ENCODE measurements at places on chromosomes 3 and 15.

- no peak for DNase-seq
These were observed 129.5 kb downstream of the ATP8B4 start for GRCh38 chr15:49989498-49989897.

- no peak for DNase-seq
These were observed 23.4 kb downstream of the HACD3 start for GRCh38 chr15:65553691-65554090.

GRCh38 chr3:58666683-58667082, at the start of gene FAM3D:
TSS of gene FAM3D (minus strand) at chr3:58666774. CDS start at chr3:58655563, 11,211 bp downstream.
- DNase-seq: no peak

DNA sequence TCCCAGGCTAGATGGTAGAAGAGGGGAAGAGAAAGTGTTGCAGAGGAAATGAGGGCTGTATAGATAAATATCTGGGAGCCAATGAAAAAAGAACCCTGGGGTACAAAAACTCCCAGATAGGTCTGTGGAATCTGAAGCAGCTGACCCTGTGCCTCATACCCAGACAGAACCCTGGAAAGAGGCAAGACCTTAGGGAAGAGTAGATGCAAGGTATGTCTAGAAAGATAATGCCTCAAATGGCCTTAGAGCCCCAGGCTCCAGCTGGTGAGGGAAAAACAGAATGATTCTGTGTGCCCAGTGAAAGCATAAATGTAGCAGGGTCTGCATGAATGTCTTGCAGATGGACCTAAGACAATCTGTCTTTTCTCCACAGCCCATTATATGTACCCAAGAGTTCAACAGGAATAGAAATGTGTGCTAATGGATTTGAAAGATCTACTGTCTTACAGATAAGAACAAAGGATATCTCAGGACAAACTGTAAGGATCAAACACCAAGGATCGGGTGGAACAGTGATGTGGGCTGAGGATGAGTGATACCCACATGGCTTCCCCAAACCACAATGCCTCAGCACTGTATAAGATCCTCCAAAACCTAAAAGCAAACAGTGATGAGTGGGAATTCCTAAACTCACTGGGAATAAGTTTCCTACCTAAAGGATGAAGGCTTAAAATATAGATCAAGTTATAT, 58.8 kb downstream of the NCEH1 start:
- no peak for DNase-seq

- DNase-seq: no peak
These were observed 124.7 kb downstream of the NEDD4 start for GRCh38 chr15:55868707-55869106.

- DNase-seq: peak; percentile 92
These were observed 5.9 kb downstream of the SLC49A4 start for GRCh38 chr3:122800706-122801237.

- peak; percentile 45 for DNase-seq
These were observed 18.0 kb upstream of the LOXL1 start for GRCh38 chr15:73908030-73908821.

DNA sequence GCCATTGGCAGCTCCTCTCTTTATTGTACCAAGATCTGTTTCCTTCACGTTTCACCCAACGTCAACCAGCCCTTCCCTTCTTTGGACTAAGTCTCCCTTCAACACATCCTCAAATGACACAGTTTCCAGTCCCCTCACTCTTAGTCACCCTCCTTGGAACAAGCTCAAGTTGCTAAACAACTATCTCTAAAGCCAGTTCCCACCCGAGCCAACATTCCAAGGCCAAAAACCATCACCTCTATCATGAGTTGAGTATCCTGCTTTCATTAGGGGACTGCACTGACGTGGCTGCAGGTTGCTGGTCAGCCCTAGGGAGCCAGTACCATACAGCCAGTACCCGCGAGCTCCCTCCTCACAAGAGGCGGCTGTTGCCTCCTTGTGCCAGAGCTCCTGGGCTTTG, 73.8 kb downstream of the LIPC start:
- DNase-seq: no peak

DNA sequence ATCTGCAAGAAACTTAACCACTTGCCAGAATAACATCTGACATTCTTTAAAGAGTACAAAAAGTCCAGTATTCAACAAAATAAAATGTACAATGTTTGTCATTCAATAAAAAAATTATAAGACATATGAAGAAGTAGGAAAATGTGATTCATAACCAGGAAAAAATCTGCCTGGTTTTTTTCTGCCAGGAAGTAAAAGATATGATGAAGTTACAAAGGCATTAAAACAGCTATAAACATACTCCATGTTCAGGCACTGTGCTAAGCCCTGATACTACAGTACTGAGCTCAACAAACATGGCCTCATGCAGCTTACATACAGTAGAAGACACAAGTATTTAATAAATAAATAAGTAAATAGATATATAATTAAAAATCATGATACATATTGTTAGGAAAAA, 178.4 kb upstream of the STT3B start:
- DNase-seq: no peak

DNA sequence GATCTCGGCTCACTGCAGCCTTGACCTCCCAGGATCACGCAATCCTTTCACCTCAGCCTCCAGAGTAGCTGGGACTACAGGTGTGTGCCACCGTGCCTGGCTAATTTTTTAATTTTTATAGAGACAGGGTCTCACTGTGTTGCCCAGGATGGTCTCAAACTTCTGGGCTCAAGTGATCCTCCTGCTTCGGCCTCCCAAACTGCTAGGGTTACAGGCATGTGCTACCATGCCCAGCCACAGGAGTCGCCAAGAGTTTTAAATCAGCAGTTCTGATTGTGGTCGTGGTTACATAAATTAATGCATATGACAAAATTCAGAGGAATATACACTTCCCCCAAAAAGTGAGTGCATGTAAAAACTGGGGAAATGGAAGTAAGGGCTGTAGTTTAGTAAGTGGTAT, 32.9 kb downstream of the MEGF11 start:
- no peak for DNase-seq

GRCh38 chr3:128301186-128302023, 148.1 kb downstream of the EEFSEC start:
- DNase-seq: no peak

DNA sequence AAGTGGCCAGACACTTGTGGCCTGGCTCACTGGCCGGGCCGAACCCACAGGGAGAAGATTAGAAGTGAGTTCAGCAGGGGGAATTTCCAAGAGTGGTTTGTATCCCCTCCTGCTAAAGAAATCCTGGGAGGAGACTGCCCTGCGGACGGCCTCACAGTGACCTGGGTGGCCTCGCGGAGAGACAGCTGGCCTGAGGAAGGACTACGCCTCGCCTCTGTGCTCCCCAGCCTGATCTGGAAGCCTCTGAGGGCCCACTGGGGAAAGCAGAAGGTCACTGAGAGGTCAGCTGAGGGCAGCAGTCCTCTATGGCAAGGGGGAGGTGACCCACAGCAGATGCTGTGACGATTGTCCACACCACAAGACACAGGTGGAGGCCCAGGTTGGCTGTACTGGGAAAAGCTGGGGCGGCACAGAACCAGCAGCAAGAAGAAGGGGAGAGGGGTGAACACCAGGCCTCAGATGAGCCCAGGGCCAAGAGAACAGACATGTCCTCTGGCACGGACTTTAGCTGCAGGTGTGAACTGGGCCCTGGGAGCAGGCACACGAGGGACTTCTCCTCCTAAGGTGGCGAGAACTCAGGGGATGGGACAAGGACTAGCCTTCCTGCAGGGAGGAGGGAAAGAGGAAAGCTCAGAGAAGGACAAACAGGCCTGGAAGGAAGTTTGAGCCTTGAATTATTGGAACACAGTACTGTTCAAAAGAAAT, 37.2 kb upstream of the DLG1 start:
- DNase-seq: no peak

GRCh38 chr15:67124911-67125588, 59.6 kb downstream of the SMAD3 start:
- no peak for DNase-seq

- DNase-seq: no peak
These were observed 39.0 kb upstream of the CBLB start for GRCh38 chr3:105907777-105908176.

GRCh38 chr15:100718075-100718980, 115.9 kb downstream of the ASB7 start:
- DNase-seq: no peak

GRCh38 chr15:90334304-90334731, 17.8 kb upstream of the ZNF774 start:
- peak; percentile 65 for DNase-seq

GRCh38 chr3:32175607-32176197, 62.8 kb upstream of the CMTM8 start:
- peak; percentile 35 for DNase-seq

DNA sequence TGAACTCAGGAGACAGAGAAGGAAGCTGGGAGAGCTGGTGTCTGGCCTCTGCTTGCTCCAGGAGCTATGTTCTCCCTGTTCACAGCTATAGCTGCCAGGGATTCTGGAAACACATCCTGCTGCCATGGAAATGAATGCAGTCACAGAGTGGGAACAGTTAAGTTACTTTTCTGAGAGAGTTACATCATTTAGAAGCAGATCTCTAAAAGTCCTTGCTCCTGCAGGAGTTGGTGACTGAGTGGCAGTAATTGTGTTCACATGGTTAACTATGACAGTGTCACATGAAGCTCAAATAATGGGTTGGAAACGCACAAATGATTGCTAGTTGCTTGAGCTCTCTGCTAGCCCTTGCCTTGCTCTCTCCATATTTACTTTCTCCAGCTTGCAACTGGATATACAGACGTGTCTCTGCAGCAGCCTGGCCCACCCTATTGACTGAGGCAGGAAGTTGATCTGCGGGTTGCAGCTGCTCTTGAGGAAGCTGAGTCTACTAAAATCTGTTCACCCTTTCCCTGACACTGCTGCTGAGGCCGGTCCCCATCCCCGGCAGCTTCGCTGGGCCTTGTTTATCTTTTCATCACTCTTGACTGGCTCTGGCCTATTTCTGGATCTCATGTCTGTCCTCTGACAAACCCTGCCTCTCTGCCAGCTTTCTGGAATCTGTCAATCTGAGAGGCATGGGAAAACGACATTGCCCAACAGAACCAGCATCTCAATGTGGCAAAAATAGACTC, 16.7 kb upstream of the ISLR start:
- no peak for DNase-seq

DNA sequence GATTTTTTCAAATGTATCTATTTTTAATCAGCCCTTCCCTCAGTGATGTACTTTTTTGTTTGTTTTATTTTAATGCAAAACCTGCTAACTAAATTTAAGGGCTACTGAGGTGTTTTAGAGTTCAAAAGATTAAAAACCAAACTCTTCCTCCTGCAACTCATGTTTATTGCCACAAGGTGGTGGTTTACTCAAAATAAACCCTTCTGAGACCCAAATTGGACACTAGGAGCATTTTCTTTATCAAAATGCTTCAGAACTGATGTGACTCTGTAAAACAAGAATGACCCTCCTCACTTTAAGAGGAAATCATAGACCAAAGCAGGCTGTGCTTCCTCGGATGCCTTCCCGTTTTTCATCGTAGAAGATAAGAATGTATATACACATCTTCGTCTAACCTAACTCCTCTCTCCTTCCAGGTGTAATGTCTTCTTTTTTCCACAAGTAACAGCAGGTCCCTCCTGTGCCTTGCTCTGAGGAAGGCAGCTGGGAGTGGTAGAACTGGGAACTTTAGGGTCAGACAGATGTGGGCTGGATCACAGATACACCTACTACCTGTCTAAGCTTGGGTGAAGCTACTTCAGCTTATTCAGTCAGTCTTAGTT, 2.9 kb upstream of the NME9 start:
- DNase-seq: no peak

- no peak for DNase-seq
These were observed 16.9 kb upstream of the ALCAM start for GRCh38 chr3:105349684-105350387.

DNA sequence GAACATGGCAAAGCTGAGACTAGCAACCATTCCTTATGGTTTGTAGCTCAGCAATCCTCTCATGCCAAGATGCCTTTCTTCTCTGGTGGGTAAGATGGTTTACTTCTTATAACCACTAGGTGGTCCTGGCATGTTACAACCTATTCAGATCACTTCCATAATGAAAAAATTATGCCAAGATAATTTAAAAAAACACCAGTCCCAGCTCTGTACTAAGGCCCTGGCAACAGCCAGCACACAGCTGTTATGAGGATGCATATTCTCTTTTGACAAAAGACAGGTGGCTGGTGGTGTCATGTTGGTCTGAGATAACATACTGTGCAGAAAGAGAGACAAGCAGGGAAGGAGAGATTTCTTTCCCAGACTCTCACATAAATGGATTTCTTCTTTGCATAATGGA, 65.7 kb upstream of the FRMD4B start:
- no peak for DNase-seq

- DNase-seq: peak; percentile 74
These were observed 7.4 kb downstream of the TTLL3 start for GRCh38 chr3:9817436-9817835.

- peak; percentile 23 for DNase-seq
These were observed 882 bp downstream of the GXYLT2 start for GRCh38 chr3:72888546-72889309.

GRCh38 chr15:35907511-35907910, 361.5 kb upstream of the DPH6 start:
- no peak for DNase-seq

DNA sequence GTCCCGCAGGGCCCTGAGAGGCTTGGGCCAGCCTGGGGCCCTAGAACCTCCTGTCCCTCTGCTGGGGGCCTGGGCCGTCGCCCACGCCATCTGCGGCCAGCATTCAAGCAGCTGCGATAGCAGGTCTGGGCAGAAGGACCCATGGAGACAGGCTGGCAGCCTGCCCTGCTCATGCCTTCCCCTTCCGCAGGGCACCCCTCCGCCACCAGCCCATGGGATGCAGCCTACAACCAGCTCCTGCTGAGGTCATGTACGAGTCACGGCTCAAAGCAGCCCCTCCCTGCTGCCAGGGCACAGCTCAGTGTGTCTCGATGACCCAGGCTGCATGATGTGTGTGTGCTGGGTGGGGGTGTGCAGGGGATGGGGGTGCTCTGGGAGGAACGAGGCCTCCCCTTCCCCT, 27.8 kb downstream of the DUSP7 start:
- peak; percentile 49 for DNase-seq

- peak; percentile 25 for DNase-seq
These were observed 1444.5 kb upstream of the CADM2 start for GRCh38 chr3:83514130-83514914.

- DNase-seq: no peak
These were observed 221.7 kb upstream of the TBC1D5 start for GRCh38 chr3:17964108-17964507.

DNA sequence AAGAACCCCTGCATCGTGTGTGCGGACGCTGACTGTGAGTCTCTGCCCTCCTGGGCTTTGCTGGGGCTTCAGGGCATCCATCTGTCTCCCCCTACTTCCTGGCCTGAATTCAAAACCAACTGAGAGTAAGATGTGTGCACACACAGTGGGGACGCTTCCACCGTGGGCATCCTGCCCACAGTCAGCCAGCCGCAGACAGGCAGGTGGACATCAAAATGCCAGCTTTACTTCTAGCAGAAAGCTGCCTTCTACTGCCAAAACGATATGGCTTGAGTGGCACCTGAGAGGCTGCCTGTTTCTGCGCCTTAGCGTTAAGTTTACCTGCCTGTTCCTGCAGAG, 18.5 kb downstream of the ALDH1A3 start:
- no peak for DNase-seq

GRCh38 chr3:129001101-129001805, at the start of gene EFCC1:
TSS of gene EFCC1 (plus strand) at chr3:129001304. CDS start at chr3:129001629, 325 bp downstream.
- DNase-seq: no peak
